NCI-H460 (cell line): ENCODE measurements at places on chromosomes 3 and 15.
A peak's percentile ranks its signal among the peaks of the same experiment; 100 is the strongest.

DNA sequence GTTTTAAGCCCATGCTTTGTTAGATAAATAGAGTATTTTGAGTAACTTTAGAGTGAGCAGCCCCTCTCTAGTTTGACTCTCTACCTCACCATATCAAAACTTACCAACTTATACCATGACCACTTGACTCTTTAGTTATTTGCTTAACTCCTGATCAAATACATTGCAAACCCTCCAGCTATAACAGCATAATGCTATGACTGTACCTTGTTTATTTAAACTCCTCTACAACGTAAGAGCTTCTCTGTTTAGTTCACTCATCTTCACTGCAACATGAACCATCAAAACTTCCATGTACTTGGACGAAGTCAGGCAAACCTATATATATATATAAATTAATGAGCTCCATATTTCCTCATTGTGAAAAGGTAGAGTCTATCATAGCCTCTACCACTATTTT, 218.2 kb downstream of the DPH6 start:
- DNase-seq = no peak

DNA sequence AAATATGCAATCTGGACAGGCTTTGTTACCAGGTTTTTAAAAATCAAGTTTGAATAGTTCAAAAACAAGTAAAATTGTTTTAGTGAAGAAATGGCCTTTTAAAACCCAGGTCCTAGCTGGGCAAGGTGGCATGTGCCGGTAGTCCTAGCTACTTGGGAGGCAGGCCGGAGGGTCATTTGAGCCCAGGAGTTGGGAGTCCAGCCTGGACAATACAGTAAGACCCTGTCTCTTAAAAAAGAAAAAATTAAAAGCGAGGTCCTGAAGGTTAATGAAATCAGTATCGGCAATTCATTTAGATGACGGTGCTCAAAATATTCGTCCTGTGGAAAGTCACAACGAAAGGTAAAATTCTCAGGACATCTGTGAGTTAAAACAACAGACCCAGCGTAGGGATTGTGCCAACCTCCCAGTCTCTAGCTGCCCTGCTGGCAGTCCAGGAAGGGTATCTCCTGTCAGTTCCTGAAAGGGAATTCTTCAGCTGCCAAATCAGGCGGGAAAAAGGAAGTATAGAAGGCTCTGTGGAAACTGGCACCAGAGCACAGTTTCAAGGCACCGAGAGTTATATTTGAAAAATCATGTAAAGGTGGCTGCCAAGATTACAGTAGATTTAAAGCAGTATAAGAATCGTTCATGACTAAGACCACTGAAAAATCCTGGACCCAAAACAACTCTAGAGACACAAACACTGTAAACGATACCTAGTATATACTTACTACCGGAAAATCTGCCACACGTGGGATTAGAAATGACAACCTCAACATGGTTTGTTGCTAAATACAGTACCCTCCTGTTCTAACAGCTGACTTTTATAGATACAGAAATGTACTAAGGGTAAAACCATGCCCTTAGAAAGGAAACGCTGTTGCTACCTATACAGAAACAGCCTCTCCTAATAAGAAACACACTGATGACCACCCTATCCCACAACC, 1.2 kb upstream of the ABHD17C start:
- DNase-seq = no peak

GRCh38 chr3:4606911-4607310, 113.8 kb downstream of the ITPR1 start:
- DNase-seq = no peak

DNA sequence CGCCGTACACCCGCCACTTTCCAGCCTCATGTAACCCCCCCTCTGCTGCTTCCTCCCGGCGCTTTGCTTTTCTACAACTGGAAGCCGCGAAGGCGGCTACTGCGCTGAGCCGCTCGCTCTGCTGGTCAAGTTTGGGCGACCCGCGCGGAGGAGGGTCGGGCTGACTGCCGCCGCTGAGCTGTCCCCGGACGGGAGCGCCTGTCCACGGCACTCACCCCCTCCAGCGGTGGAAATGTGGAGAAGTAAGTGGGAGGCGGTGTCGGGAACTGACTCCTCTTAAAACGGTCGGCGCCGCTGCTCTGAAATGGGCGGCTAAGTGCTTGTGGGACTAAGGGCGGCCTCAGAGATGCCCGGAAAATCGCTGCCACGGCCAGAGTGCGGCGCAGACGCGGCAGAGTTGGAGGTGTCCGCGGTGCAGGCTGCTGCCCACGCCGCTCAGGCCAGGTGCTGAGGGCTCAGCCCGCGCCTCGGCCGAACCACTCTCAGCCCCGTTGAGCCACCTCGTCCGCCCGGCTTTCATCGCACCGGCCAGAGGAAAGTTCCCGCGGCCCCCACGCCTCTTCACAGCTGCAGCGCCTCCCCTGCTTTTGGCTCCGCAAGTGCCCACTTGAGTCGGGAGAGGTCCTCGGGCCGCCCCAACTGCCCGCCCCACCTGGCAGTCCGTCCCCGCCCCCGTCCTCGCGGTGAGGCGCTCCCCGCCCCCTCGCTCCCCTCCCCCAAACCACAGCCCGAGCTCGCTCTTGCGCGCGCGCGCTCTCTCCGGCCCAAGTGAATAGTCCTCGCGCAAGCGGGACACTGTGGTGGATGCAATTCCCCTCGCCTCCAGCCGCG, at the start of gene EPHA6:
Gene EPHA6, plus strand, starts transcription at position 775 of the 831 bp plus-strand sequence.
- DNase-seq = peak; percentile 21

DNA sequence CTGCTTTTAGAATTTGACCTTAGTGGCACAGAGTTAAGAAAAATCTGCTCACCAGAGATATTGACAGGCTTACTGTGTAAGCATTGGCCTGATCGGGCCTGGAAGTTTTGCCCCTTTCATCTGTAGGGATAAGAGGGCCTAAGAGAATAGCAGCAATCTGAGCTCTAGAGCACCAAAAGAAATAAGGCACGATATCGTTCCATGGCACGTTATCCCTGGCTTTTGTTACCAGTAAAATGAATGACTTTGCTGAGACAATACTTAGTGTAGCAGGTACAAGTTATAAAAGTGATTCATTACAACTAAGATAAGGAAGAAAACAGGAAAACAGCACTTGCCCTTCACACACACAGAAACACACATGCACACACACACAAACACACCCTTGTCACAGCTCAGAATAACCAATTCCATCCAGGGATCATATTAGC, 5.0 kb downstream of the THBS1 start:
- no peak for DNase-seq

DNA sequence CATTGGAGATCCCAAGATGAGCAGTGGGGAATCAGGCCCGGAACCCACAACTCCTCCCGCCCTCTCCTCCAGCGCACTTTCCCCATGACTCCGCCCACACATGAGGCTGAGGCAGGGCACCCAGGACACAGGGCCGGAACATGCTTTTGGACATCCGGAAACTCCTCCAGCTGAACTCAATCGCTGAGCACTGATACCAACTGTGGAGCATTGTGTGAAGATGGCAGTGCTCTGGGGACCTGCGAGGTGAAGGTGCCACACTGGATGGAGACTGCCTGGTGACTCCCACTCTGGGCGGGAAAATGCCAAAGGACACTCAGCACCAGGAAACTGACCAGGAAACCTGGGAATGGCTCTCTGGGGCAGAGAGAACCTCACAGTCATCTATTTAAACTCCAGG, 189.1 kb downstream of the FAM43A start:
- no peak for DNase-seq

- DNase-seq = peak; percentile 65
Measured at GRCh38 chr15:63122002-63122875, 578 bp downstream of the LACTB start.

- no peak for DNase-seq
Measured at GRCh38 chr3:56923526-56924224, 121.9 kb upstream of the ARHGEF3 start.

- DNase-seq = no peak
Measured at GRCh38 chr3:71584394-71585011, 975 bp upstream of the FOXP1 start.

- DNase-seq = no peak
Measured at GRCh38 chr3:36600404-36600803, 163.9 kb downstream of the DCLK3 start.

GRCh38 chr3:76933245-76933644, 106.7 kb upstream of the ROBO2 start:
- no peak for DNase-seq

DNA sequence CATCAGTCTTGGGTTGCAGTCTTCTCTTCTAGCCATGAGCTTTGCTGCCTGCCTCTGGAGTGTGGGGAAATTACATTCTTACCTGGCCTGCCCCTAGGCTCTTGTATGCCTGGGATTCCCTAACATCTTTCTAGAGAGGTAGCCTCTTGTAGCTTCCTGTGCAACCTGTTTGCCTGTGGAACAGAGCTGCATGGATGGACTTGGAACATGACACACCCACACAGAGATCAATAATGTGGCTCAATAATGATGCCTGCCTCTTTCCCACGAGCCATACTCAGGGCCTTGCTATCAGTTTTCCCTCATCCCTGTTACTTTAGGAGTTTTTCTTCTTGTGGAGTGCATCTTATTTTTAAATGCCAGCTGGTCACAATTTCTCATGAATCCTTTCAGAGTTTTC, 11.4 kb downstream of the CHCHD6 start:
- DNase-seq = no peak

GRCh38 chr3:163261056-163261455, 1764.4 kb downstream of the OTOL1 start:
- DNase-seq = no peak

DNA sequence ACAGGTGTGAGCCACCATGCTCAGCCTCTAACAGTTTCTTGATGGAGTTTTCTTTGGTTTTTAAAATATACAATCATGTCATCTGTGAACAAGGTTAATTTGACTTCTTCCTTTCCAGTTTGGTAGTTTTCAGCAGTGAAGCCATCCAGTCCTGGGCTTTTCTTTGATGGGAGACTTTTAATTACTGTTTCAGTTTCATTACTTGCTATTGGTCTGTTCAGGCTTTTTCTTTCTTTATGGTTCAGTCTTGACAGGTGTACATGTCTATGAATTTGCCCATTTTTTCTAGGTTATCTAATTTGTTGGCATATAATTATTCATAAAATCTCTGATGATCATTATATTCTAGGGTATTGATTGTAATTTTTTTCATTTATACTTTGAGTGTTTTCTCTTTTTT, 36.8 kb downstream of the PFN2 start:
- DNase-seq = no peak

DNA sequence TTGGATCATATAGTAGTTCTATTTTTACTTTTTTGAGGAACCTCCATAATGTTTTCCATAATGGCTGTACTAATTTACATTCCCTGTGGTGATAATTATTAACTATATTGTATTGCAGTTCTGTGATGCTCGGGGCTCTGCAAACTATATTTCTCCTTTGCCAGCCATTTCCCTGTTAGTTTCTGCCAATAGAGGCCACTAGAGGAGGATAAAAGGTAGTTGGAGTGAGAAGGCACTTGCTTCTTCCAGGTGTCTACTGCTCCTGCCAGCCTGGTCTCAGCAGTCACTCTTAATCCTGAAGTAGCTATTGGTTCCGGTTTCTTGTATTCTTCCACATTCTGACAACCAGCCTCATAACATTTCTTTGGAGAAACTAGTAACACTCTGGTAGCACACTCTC, 233.9 kb upstream of the GBE1 start:
- DNase-seq = no peak

DNA sequence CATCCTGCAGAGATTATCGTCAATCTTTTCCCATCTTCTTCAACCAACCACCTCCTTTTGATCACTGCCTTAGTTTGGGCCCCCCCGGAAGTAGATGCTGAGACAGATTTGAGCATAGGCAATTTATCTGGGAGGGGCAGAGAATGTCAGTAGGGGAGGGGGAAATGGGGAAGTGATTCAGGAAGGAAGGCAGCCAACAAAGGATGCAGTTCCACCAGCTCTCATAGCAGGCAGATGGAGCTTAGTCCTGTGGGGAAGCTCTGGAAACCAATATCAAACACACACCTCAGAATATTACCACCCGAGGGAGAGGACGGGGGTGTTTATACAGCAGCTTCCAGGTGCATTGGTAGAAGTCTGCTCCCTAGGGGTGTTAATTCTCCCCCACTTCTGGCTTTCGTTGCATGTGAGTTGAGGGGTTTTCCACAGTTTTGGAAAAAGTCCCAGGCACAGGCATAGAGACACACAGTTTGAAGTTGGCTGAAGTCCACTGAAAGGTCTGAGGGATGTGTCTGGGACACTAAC, 91.5 kb upstream of the TNFAIP8L3 start:
- no peak for DNase-seq

DNA sequence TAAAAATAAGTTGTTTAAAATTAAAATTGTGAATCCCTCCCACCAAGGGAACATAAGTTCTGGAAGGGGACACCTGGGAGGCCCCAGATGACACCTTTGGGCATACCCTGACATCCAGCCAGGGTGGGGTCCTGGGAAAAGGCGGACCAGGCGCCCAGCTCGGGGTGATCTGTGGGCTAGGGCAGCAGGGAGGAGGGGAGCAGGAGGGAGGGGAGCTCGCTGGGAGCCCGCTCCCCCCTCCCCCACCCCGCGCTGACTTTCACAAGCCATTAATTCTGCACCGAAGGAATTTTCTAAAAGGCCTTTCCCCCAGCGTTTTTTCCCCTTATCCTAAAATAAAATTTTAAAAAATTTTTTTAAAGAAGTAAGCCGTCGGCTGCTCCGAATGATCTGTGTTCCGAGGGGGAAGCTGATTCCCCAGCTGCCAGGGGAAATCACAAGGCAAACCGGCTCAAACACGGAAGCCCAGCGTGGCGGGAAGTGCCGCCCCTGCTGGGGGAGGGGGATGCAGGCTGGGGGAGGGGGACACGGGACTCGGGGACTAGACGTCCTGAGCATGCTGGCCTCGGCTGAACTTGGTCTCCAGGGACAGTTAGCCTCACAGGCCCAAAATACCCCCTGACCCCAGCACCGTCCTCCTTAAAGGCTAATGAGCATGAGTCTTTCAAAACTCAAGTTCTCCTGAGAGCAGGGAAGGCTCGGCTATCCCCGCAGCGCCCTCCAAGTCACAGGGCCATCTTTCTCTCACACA, 13.9 kb downstream of the PLXND1 start:
- DNase-seq = no peak

GRCh38 chr3:84245789-84246188, 713.0 kb upstream of the CADM2 start:
- no peak for DNase-seq

DNA sequence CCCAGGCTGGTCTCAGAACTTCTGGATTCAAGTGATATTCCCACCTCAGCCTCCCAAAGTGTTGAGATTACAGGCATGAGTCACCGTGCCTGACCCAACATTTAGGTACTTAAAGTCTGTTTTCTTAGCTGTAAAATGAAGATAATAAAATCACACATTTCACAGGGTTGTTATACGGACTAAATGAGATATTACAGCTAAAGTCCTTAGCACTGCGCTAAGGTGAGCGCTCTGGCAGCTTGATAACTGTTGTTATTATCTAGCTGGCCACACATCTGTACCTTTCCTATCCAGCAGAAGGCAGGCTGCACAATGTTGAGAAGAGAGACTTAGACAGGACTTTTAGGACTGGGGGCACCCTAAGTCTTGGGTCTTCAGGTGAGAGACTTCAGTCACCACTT, 2.7 kb upstream of the LIPH start:
- DNase-seq = no peak

DNA sequence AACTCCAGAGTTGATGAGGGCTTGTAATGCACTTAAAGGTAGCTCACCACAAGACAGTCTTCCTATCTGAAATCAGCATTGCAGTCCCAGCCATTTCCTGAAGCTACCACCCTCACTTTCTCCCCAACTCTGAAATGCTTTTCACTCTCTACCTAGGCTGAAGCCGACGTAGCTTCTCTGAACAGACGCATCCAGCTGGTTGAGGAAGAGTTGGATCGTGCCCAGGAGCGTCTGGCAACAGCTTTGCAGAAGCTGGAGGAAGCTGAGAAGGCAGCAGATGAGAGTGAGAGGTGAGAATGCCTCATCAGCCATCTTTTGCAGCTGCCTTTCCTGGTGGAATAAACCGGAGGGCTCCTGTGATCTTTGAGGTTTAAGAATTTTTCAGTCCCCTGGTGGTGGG, 14.3 kb downstream of the TPM1 start:
- no peak for DNase-seq
